ENCODE measurements at places on chromosomes 5 and 9.

DNA sequence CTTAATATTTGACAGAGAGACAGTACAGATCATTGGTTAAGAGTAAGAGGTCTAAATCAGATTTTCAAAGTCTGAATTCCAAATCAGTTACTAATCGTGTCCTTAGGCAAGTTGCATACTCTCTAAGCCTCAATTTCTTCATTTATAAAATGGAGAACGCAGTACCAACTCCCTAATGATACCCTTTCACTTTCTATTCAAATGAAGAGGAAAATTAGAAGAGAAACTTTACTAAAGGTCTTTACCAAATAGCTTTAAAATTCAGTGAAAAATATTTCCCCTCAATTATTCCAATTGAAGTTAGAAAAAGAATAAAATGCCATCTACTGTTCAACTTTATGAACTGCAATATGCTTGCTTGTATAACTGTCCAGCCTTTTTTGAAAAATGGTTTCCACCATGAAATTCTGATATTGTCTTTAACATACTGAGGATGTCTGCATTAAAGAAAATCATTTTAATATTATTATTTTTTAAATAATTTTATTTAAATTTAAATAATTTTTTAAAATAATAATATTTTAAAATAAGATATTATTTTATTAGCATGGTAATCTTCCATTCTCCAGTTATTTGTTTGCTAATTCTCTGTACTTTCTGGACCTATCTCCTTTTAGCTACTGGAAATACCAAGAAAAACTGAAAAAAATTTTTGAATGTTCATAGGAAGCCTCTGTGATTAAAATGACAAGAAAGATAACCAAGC lies 36.0 kb downstream of the POC5 start:
- peak; percentile 53 for DNase-seq

DNA sequence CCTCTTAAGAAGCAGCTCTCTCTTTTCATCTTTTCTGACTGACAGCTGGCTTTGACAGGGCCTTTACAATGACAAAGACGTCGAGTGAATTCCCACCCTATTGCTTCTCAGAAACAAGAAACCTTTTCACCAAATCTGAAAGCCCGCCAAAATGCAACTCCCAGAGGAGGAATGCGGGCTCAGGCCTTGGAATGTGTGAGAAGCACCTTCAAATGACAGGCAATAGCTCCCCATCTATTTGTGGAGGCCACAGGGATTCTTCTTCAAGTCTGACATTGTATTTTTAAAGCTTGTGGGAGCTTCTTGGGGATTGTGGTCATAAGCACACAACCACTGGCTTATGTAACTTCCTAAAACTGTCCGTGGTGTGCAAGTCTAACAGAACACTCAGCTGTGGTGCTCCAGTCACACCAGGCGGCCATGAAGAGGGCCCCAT lies 72.7 kb downstream of the DPYSL3 start:
- DNase-seq, result no peak

- DNase-seq, result no peak
These were observed 126.1 kb downstream of the STARD4 start for GRCh38 chr5:111385970-111386831.

DNA sequence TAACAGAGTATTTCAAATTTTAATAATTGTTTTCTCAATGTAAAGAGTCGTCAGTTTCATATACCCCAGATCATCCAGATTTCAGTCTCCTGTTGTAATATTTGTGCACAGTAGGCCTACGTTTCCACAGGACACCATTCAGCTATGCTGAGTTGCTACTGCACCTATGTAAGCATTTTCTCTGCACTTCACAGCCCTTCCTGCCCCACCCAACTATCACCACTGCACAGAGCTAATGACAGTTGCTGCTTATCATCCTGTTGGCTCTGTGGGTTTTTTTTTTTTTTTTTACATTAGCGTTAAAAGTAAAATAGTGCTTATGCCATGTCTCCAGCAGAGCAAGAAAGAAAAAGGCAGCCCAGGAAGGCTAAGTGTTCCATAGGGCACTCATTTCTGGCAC lies 5.9 kb upstream of the PRKACG start:
- DNase-seq, result peak; percentile 60

GRCh38 chr5:74199436-74200210 lies 440.9 kb downstream of the ENC1 start:
- DNase-seq, result no peak

GRCh38 chr9:79189511-79189924 lies 382.2 kb upstream of the TLE4 start:
- DNase-seq, result no peak

DNA sequence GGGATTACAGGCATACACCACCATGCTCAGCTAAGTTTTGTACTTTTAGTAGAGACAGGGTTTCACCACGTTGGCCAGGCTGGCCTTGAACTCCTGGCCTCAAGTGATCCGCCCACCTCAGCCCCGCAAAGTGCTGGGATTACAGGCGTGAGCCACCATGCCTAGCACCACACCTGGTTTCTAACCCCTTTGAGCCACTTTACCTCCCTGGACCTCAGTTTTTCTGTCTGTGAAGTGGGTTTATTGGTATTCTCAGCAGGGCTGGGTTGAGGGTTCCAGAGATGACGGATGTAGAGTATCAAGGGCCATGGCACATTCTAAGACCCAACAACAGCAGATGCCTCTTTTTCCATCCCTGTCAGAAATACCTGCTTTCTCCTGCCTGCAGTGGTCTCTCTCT lies 38.6 kb downstream of the AMBP start:
- DNase-seq, result no peak

DNA sequence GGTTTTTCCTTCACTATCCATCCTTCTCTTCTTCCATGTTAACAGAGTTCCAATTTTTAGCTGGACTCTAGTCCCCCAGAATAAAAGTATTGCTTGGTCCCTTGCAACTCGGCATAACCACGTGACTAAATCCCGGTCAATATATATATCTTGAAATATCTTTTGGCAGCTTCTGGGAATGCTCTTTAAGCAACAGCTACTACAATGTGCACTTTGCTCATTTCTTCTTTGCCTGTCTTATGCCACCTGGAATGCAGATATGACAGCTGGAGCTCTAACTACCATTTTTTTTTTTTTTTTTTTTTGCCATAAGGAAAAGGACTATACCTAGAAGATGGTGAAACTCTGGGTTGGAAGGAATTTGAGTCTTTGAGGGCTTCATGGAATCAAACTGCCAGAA lies 82.6 kb downstream of the GCNT4 start:
- DNase-seq, result no peak

GRCh38 chr9:79154806-79155205 lies 417.0 kb upstream of the TLE4 start:
- no peak for DNase-seq

GRCh38 chr9:76456202-76456926 lies 2.6 kb upstream of the GCNT1 start:
- DNase-seq, result peak; percentile 56

DNA sequence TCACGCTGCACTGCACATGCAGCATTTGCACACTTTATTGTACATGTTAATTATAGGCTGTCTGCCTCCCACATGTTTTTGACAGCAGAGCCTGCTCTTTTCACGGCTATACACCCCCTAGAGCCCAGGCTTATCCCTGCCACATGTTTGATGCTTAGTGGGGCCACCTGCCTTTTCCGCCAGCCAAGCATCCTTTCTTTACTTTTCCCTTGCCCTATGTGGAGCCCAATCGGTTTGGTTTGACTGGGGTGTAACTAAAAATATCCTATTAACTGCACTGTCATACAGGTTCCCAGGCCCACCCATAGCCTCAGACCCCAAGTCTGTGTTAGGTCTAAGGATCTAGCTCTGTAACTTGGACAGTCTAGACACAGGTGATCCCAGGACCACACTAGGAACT lies 18.9 kb upstream of the S1PR3 start:
- DNase-seq, result no peak

- no peak for DNase-seq
These were observed 14.6 kb upstream of the RNU6ATAC start for GRCh38 chr9:134178768-134179551.

GRCh38 chr5:138668451-138669380 lies 84.5 kb upstream of the CTNNA1 start:
- DNase-seq, result peak; percentile 57

DNA sequence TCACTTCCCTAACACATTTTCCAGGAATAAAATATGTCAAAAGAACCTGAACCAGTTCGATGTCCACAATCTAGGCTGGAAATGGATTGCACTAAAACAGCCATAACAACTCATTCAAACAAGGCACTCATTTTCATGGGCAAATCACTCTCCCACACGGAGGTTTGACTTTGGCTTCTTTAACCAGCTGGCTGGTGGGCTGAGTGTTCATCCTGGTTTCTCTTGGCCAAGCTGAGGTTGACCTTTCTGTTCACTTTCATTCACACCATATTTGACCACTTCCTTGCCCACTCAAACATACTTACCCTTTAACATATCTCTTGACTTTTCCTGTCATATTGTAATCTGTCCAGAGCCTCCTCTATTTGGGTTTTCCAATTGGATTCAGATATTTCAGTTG lies 5.4 kb downstream of the IL7R start:
- no peak for DNase-seq

GRCh38 chr5:601771-602465 lies 10.2 kb upstream of the CEP72 start:
- no peak for DNase-seq

DNA sequence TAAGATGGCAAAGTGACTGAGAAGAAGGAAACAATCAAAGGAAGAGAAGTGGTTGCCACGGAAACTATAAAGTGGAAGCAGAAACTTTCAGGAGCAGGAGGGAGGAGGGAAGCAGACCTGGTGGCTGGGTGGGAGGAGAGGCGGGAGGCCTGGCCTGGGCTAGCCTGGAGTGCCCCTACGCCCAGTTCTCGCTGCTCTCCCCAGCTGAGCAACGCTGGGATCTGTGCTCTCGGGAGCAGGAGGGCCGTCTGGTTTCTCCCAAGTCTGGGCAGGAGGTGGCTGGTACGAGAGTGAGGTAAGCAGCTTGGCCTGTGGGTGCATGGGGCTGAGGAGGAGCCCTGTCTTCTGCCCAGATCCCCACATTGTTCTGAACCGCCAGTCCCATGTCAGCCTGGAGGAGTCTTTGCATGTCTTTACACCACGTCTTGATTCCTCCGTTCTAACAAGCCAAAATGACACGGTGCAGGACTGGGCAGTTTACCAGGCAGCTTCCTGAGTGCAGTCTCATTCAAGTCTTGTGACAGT lies 15.0 kb upstream of the DAB2IP start:
- no peak for DNase-seq

DNA sequence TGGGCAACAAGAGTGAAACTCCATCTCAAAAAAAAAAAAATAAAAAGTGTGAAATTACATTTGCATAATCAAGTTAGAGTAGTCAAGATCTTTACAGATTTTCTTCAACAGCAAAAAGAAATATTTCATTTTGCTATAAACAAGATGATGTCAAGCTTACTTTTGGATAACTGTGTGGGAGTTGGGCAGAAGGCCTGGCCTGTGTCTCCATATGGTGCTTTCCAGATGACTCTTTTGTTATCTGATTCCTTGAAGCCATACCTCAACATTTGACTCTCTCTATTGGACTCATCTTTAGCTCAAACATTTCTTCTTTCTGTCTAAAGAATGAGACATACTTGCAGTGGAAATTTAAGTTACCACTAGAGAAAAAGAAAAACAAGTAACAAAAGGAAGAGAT lies 246.8 kb downstream of the MSX2 start:
- DNase-seq, result no peak

GRCh38 chr5:13992795-13993194 lies 48.3 kb upstream of the DNAH5 start:
- no peak for DNase-seq

Measured in CD4-positive, alpha-beta T cell treated with Interleukin-21 for 1 hour (primary cell).